Omental fat pad (tissue), 4 donors: ENCODE measurements at places on chromosomes 6 and 20.

- DNase-seq: no peak
Measured at GRCh38 chr20:37520419-37520955, 563 bp upstream of the NNAT start.

GRCh38 chr20:40771308-40771610 lies 82.2 kb upstream of the MAFB start:
- no peak for DNase-seq

DNA sequence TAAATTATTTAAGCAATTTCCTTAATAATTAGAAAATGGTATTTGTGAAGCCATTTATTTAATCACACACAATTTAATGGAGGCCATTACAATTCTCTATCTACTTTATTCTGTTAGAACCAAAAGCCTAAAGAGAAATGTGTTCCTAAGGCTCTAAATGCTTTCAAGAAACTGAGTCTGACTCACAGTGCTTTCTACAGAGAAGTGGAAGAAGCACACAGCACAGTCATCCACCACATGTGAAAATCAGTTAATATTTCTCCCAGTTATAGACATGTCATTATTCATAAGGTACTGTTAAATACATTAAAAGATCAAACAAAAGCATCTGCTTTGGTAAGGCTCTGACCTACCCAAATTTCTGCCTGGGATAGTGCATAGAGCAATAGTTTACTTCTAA lies 214.4 kb downstream of the ALDH8A1 start:
- DNase-seq: no peak

DNA sequence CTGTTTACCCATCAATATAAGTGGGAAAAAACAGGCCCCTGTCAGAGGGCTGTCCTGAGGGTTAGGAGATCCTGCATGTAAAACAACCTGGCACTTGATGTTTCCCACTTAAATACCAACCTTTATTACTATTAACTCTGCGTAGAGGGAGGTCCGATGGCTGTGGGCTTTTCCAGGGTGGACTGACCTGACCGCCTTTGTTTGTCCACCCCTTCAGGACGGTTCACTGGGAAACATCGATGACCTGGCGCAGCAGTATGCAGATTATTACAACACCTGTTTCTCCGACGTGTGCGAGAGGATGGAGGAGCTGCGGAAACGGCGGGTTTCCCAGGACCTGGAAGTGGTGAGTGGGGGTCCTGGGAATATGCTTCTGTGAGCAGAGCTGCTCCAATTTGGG lies 47.3 kb downstream of the SASH1 start:
- DNase-seq: no peak

GRCh38 chr20:59393142-59393541 lies 92.7 kb downstream of the EDN3 start:
- DNase-seq: no peak

DNA sequence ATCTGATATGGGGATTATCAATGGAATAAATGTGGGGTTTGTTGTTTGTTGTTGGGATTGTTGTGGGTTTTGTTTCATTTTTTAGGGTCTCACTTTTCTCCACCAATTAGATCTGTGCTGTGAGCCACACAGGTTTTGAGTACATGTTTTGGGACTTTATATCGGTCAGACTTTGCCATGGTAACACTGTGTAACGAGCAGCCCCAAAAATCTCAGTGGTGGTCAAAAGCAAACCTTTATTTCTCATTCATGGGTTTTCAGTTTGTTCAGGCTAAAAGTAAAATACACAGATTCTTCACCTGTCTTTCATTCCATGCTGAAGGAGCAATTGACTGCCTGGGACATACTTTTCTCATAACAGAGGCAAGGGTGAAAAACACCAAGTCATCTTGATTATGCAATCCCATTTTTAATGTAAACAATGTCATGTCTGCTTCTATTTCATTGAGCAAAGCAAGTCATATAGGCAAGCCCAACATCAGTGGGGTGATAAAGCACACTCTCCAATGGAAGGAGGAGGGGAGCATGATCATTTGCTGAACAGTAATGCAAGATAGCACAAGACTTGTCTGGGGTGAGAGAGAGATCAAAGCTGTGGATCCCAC lies 101.1 kb upstream of the PLCB4 start:
- DNase-seq: no peak

DNA sequence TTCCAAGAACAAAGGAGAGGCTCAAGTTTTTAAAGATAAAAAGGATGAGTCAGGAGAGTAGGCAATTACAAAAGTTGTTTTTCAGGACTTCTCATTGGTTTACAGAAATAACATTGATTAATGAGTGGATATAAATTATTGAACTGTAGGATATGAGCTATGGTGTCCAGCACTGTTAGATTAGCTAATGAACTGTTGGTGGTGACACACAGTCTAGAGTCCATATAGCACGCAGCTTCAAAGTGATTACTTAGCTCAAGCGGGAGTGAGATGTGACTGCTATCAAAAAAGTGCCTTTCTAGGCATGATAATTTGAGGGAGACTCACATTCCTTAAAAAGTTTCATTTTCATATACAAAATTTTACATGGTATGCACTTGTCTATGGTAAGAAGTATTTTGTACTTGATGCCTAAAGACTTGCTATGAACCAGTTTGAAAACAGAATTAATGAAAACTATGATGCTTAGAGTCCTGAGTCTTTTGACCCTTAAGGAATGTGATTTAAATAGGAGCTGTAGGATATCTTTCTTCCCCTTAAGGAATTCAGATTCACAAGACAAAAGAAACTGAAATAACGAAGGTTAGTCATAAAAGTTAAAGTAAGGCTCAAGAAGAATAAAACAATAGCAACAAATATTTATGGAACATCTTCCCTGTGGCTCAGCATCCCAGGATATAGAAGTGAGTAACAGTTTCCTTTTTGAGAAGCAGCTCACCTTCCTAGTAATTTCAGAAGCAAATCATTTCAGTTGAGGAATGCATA lies 22.2 kb upstream of the ADIG start:
- no peak for DNase-seq

DNA sequence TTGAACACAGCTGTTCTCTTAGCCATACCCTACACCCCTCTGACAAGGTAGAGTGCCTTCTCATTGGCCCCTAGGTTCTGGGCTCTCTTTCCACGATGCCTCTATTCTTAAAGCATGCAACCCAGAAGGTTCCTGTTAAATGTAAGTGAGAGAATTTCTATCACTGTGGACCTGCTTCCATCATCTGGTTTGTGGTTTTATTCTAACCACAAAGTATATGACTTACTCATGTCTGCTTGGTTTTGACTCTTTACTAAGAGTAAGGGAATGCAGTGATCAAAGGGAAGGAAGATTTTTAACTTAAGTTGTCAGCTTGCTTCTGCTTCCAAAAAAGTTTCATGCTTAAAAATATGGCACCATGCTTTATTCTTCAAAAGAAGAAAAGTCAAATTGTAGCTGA lies 80.2 kb downstream of the ANKEF1 start:
- no peak for DNase-seq

- no peak for DNase-seq
Measured at GRCh38 chr20:57829805-57830514, 120.1 kb upstream of the PMEPA1 start.

DNA sequence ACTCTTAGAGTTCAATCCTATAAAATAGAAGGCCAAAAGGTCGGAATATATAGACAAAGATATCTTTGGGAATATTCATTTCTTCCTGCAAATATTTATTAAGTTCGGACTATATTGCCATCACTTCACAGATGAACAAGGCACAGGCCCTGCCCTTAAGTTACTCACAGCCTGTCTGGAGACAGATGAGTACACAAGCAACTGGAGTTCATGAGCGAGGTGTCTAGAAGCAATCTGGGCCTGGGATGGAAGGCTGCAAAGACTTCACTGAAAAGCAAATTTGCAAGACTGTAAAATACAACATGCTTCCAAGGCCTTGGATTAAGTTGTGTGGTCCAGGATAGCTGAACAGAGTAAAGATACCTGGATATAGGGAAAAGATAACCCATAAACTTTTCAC lies 56.7 kb upstream of the CEP85L start:
- no peak for DNase-seq

DNA sequence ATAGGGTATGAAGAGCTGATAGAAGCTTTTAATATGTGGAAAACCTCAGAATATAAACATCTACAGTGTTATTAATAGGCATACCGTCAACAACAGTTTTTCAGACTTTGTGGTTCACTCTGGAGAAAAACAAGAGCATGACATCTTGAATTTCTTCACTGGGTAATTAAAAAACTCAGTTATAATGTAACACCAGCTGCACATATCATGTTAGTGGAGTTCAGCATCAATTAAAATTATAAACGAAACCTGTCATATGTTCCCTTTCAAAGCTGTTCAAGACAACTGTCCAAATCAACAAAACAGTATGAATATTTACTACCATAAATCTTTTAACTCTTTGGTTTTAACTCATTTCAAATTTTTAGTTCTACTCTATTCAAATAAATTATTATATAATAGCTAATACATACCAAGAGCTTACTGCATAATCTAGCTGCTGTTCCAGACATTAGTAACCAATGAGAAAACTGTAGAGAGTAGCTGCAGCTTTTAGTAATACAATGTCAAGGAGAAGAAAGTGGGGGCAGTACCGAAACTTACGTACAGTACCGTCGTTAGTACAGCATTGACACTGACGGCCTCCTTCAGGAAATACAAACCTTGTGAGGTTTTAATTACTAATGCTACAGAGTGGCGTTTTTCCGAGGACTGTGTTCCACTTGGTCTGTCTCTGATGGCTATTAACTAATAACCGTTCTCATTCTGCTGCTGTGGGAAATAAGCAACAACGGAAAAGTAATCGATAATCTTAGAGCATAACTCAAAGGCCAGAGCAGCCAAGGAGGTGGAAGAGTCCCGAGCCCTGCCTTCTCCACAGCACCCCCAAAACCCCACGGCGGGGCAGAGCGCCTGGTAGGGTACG lies 532 bp upstream of the PM20D2 start:
- DNase-seq: no peak

GRCh38 chr20:61437280-61438206 lies 185.5 kb downstream of the CDH4 start:
- DNase-seq: no peak

DNA sequence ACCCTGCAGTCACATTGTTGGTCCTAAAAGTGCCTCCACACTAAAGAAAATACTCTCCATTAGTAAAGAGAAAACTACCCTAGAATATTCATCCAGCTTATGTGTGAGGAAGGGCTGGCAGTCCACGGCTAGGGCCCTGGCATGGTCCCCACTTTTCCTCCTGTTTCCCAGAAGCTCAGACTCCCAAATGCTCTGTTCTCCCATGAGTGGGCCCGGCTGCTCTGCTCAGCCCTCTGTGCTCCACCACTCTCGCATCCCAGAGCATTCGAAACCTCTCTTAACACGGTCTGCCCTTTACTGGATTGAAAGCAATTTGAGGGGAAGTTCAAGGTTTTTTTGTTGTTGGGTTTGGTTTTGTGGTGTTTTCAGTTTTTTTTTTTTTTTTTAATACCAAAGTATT lies 61.8 kb downstream of the APCDD1L start:
- DNase-seq: no peak

DNA sequence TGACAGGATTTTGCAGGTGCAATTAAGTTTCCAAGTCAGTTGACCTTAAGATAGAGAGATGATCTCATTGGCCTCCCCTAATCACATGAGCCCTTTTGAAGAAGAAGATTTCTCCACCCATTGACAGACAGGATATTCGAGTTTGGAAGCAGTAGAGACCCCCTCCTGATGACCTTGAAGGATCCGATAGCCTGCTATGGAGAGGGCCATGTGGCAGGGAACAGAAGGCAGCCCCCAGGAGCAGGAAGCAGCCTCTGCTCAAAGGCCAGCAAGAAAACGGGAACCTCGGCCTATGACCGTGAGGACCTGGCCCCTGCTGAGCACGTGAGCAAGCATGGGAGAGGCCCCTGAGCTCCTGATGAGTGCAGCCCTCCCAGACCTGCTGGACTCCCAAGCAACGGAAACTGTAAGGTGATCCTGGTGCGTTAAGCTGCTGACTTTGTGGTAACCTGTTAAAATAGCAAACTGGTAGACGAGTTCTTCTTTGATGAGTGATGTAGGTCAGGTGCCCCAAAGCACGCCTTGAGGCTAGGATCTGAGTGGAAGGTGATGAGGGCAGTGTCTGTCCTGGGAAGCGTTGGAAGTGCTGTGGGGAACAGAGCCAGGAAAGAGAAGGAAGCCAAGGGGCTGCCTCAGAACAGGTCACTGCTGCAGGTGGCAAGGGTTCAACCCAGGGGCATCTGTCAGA lies 18.5 kb upstream of the TUBB2A start:
- DNase-seq: no peak

DNA sequence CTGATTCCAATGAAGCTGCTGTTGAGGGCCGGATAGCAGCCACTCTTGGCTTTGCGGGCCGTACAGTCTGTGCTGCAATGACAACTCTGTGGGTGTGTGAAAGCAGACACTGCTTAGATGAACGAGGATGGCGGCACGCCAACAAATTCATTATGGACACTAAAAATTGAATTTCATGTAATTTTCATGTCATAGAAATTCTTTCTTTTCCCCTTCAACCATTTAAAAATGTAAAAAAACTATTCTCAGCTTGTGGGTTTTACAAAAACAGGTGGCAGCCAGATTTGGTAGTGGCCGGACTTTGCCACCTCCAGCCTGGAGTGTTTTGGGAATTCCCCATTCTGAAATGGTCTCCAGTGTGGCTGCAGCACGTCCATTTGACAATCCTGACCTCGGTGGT lies 26.0 kb downstream of the MAS1 start:
- no peak for DNase-seq

DNA sequence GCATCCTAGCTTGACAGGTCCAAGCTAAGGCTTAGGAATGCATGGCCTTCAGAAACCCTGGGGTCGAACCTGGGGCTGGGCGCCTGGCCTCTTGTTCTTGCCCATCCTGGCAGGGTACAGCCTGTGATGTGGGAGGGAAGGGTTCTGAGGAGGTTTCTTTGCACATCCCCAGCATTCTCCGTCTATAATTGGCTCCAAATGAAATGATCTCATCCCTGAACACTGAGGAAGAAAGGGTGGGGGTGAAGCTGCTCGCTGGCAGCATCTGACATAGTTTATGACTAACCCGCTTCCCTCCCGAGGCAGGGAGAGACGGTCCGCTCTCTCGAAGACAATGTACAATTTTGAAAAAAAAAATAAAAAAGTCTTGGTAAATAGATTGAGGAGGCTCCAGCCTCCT lies 67.1 kb upstream of the ZNFX1 start:
- no peak for DNase-seq

GRCh38 chr6:159829526-159829925 lies 29.4 kb downstream of the PNLDC1 start:
- DNase-seq: no peak

- DNase-seq: no peak
Measured at GRCh38 chr6:2976571-2977085, 5.3 kb upstream of the SERPINB6 start.

DNA sequence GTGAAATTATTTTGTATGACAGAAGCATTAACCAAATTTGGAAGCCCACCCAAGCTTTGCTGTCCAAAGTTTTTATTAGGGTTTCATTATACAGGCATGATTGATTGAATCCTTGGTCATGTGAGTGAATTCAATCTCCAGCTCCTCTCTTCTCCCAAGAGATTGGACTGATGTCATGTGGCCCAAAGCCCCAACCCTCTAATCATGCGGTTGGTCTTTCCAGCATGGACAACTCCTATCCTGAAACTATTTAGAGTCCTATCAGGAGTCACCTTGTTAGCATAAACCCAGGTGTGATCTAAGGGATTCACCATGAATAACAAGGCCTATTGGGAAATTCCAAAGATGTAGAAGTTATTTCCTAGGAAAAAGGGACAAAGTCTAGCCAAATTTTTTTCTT lies 10.6 kb downstream of the POLR3F start:
- DNase-seq: no peak

GRCh38 chr6:76439811-76440210 lies 367.3 kb upstream of the IMPG1 start:
- DNase-seq: no peak

GRCh38 chr6:147053311-147053921 lies 150.8 kb upstream of the STXBP5 start:
- no peak for DNase-seq
